ENCODE measurements at places on chromosomes 5 and 9. TPM values are rescaled to one million over a fixed set of nuclear protein-coding genes. Genes with fewer than 3 reads are reported as not detected.

- H3K4me3 ChIP-seq, result no peak overlapping the region
- no peaks in the 10 kb centered on the region for H3K36me3 ChIP-seq
- no peak overlapping the region for H3K27ac ChIP-seq
- H3K27me3 ChIP-seq, result no peaks in the 10 kb centered on the region
- H3K4me1 ChIP-seq, result no peaks in the 10 kb centered on the region
These were observed 771.6 kb upstream of the ZNF608 start for GRCh38 chr5:125517973-125518550.

- H3K36me3 ChIP-seq, result no peaks in the 10 kb centered on the region
- no peaks in the 10 kb centered on the region for H3K27me3 ChIP-seq
- H3K4me1 ChIP-seq, result no peaks in the 10 kb centered on the region
- no peak overlapping the region for H3K4me3 ChIP-seq
These were observed 22.8 kb upstream of the SCGB3A2 start for GRCh38 chr5:147855774-147856069.

DNA sequence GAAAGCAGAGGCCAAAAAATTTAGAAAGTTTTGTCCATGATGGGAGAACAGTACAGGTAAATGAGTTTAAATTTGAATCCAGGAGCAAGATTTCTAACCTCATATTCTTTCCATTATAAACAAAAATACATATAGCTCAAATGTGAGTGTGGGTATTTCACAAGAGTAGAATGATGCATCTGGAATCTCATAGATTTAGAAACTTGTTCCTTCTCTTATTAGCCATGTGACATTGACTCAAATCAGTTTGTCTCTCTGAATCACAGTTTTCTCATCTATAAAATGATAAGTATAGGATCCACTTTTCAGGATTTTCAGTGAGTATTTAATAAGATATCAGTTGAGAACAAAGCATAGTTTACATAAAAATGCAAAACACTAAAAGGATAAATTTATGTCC, 436.3 kb upstream of the PAPPA start:
- H3K4me1 ChIP-seq, result no peaks in the 10 kb centered on the region
- H3K27ac ChIP-seq, result no peak overlapping the region
- no peaks in the 10 kb centered on the region for H3K36me3 ChIP-seq
- H3K27me3 ChIP-seq, result no peaks in the 10 kb centered on the region
- DNase-seq, result no peak

GRCh38 chr5:60765019-60765709, 65.2 kb upstream of the DEPDC1B start:
- no peak for DNase-seq
- H3K4me1 ChIP-seq, result no peaks in the 10 kb centered on the region
- no peak overlapping the region for H3K4me3 ChIP-seq
- peaks cover 9% of the 10 kb centered on the region for H3K36me3 ChIP-seq
- H3K27me3 ChIP-seq, result no peaks in the 10 kb centered on the region

GRCh38 chr9:76374783-76375559, 19.3 kb downstream of the RFK start:
- peak; percentile 97 for DNase-seq
- H3K27ac ChIP-seq, result peak overlapping the region; percentile 38
- H3K4me3 ChIP-seq, result no peak overlapping the region
- no peaks in the 10 kb centered on the region for H3K36me3 ChIP-seq
- H3K27me3 ChIP-seq, result no peaks in the 10 kb centered on the region
- peaks cover 9% of the 10 kb centered on the region for H3K4me1 ChIP-seq

GRCh38 chr9:19471737-19472648, 63.2 kb downstream of the ACER2 start:
- H3K27me3 ChIP-seq, result no peaks in the 10 kb centered on the region
- peak; percentile 39 for DNase-seq
- no peak overlapping the region for H3K4me3 ChIP-seq
- H3K4me1 ChIP-seq, result peaks cover 3% of the 10 kb centered on the region
- no peaks in the 10 kb centered on the region for H3K36me3 ChIP-seq
- no peak overlapping the region for H3K27ac ChIP-seq

GRCh38 chr5:79938468-79938867, 52.6 kb downstream of the MTX3 start:
- no peak for DNase-seq
- H3K27ac ChIP-seq, result no peak overlapping the region
- H3K4me1 ChIP-seq, result no peaks in the 10 kb centered on the region
- no peak overlapping the region for H3K4me3 ChIP-seq

GRCh38 chr9:6565312-6565711, 80.2 kb downstream of the GLDC start:
- H3K27me3 ChIP-seq, result no peaks in the 10 kb centered on the region
- H3K36me3 ChIP-seq, result no peaks in the 10 kb centered on the region
- no peak overlapping the region for H3K4me3 ChIP-seq
- no peak overlapping the region for H3K27ac ChIP-seq
- H3K4me1 ChIP-seq, result no peaks in the 10 kb centered on the region
- DNase-seq, result no peak

- peak; percentile 8 for DNase-seq
- no peaks in the 10 kb centered on the region for H3K4me1 ChIP-seq
- no peaks in the 10 kb centered on the region for H3K36me3 ChIP-seq
These were observed 47.0 kb downstream of the KCNV2 start for GRCh38 chr9:2764353-2764752.

DNA sequence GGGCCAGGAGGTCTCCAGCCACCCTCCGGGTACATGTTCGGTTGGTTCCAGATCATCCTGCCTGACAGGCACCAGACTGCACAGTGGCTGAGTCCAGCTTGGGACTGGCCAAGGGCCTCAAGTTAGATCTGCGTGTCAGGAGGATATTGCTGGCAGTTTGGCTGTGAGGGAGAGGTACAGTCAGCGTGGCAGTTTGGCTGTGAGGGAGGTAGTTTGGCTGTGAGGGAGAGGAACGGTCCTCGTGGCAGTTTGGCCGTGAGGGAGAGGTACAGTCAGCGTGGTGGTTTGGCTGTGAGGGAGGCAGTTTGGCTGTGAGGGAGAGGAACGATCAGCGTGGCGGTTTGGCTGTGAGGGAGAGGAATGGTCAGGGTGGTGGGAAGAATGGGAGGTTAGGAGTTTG, 39.0 kb downstream of the CACNA1B start:
- H3K36me3 ChIP-seq, result no peaks in the 10 kb centered on the region
- H3K27ac ChIP-seq, result no peak overlapping the region
- H3K4me1 ChIP-seq, result no peaks in the 10 kb centered on the region

GRCh38 chr5:148685520-148686134, 31.3 kb upstream of the HTR4 start:
- H3K27ac ChIP-seq, result no peak overlapping the region
- no peak overlapping the region for H3K4me3 ChIP-seq
- H3K36me3 ChIP-seq, result no peaks in the 10 kb centered on the region
- no peaks in the 10 kb centered on the region for H3K27me3 ChIP-seq

DNA sequence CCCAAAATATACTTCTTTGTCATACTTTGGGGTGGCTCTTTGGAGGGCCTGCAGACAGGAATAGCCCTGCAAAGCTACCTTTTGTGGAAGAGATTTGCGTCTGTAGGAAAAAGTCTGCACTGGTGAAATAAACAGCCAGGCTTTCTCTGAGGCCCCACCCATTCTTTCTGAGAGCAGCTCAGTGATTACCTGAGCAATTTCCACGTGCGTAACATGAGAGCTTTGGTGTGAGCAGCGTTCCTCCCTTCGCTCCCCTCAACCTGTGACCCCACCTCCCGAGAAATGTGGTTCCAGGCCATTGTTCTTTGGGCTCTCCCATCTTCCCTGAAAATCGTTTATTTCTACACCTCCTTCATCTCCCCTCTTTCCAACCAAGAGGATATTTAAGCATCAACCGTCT, 23.8 kb upstream of the FBP1 start:
- H3K36me3 ChIP-seq, result no peaks in the 10 kb centered on the region
- no peaks in the 10 kb centered on the region for H3K27me3 ChIP-seq
- H3K27ac ChIP-seq, result peak overlapping the region; percentile 55

DNA sequence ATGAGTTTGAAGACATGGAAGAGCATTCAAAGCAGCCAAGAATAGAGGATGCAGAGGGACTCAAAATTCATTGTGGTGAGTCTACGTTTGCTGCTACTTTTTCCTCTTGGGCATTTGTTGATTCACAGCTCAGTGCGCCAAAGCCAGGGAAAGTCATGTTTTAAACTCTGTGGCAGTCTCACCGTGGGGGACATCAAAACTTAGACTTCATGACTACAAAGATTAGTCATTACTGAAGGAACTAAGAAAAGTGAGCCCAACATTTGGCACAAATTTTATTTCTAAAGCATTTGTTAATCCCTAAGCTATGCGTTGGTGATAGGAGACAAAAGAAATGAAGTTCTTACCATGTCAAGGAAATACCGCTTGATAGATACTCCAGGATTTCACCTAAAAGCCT, 73.7 kb upstream of the MTAP start:
- no peak overlapping the region for H3K4me3 ChIP-seq
- H3K4me1 ChIP-seq, result no peaks in the 10 kb centered on the region
- H3K27ac ChIP-seq, result no peak overlapping the region
- no peaks in the 10 kb centered on the region for H3K36me3 ChIP-seq
- no peak for DNase-seq
- H3K27me3 ChIP-seq, result no peaks in the 10 kb centered on the region

DNA sequence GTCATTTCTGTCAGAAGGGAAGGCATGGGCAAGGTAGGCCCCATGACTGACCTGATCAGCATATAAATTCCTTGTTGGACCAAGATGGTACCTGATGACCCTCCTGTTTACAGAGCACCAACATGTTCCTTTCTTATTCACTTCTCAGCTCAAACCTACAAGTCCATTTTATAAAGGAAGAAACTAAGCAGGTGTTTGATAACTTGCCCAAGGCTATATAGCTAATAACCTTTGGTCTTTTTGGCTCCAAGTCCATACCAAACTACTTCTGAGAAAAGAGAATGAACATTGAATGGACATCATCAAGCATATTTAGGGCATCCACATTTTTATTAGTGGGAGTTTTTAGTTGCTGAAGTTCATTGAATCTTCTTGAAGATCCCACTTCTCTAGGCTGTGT, 125.2 kb downstream of the GALNT10 start:
- no peak for DNase-seq
- H3K36me3 ChIP-seq, result no peaks in the 10 kb centered on the region
- no peak overlapping the region for H3K4me3 ChIP-seq
- no peaks in the 10 kb centered on the region for H3K4me1 ChIP-seq
- H3K27me3 ChIP-seq, result no peaks in the 10 kb centered on the region
- no peak overlapping the region for H3K27ac ChIP-seq

- no peak overlapping the region for H3K27ac ChIP-seq
- no peaks in the 10 kb centered on the region for H3K4me1 ChIP-seq
- DNase-seq, result no peak
- no peaks in the 10 kb centered on the region for H3K27me3 ChIP-seq
- no peak overlapping the region for H3K4me3 ChIP-seq
These were observed 112.2 kb upstream of the NUDT12 start for GRCh38 chr5:103674739-103675138.

DNA sequence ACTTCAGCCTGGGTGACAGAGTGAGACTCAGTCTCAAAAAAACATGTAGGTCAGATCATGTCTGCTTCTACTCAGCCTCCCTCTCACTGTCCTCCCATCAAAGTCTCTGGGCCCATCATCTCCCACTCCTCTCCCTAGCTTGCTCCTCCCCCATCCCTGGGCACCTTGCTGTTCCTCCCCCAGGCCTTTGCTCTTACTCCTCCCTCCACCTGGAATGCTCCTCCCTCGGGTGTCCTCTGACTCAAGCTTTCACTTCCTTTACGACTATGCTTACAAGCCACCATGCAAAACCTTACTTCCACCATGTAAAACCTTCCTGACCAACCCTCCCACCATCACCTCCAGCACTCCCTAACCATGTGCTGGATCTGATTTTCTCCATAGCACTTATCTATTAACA, 51.5 kb downstream of the MTMR12 start:
- peaks cover 14% of the 10 kb centered on the region for H3K36me3 ChIP-seq
- no peak overlapping the region for H3K4me3 ChIP-seq
- H3K4me1 ChIP-seq, result no peaks in the 10 kb centered on the region
- no peak overlapping the region for H3K27ac ChIP-seq

DNA sequence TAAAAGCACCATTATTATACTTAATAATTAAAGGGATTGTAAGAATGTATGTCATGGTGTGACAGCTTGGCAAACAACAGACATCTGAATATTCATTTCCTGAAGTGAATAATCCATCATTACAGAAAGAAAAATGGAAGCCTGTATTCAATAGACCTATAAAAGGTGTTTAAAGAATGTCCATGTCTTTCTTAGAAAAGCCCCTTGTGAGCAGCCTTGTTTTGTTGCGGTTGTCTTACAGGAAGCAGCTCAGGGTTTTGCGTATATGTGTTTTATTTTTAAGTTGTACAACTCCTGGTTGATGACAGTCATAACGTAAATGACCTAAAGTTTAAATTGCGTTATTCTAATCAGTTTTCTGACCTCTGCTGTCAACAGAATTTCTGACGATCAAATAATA, 53.8 kb downstream of the CAST start:
- peaks cover 27% of the 10 kb centered on the region for H3K4me1 ChIP-seq
- no peak overlapping the region for H3K4me3 ChIP-seq
- DNase-seq, result peak; percentile 28
- H3K36me3 ChIP-seq, result no peaks in the 10 kb centered on the region

GRCh38 chr5:77425998-77426659, 66.0 kb downstream of the WDR41 start:
- H3K4me3 ChIP-seq, result no peak overlapping the region
- no peak overlapping the region for H3K27ac ChIP-seq
- no peaks in the 10 kb centered on the region for H3K27me3 ChIP-seq
- no peaks in the 10 kb centered on the region for H3K36me3 ChIP-seq
- no peak for DNase-seq

GRCh38 chr5:8693341-8693844, 824.4 kb downstream of the MTRR start:
- no peaks in the 10 kb centered on the region for H3K27me3 ChIP-seq
- H3K36me3 ChIP-seq, result no peaks in the 10 kb centered on the region
- H3K4me1 ChIP-seq, result no peaks in the 10 kb centered on the region
- no peak overlapping the region for H3K27ac ChIP-seq

- H3K27me3 ChIP-seq, result no peaks in the 10 kb centered on the region
- no peak overlapping the region for H3K4me3 ChIP-seq
- H3K4me1 ChIP-seq, result peaks cover 14% of the 10 kb centered on the region
- H3K36me3 ChIP-seq, result no peaks in the 10 kb centered on the region
- no peak overlapping the region for H3K27ac ChIP-seq
- no peak for DNase-seq
These were observed 295.9 kb upstream of the ZNF608 start for GRCh38 chr5:125042261-125042890.

GRCh38 chr5:54985301-54986268, at the start of gene ESM1:
TSS of gene ESM1 (minus strand) at chr5:54985593. CDS start at chr5:54985517, 76 bp downstream.
- H3K4me1 ChIP-seq, result no peaks in the 10 kb centered on the region
- no peak for DNase-seq
- no peak within 1 kb of the TSS for H3K27ac ChIP-seq
- H3K36me3 ChIP-seq, result no peaks in the 10 kb centered on the region
- no peak within 1 kb of the TSS for H3K4me3 ChIP-seq
- H3K27me3 ChIP-seq, result peaks cover 2% of the 10 kb centered on the region

GRCh38 chr9:14097215-14097614, 216.7 kb downstream of the NFIB start:
- no peak for DNase-seq
- no peak overlapping the region for H3K4me3 ChIP-seq
- H3K36me3 ChIP-seq, result no peaks in the 10 kb centered on the region
- H3K4me1 ChIP-seq, result no peaks in the 10 kb centered on the region

Gene ORM1
- polyA plus RNA-seq, result 1.3 TPM

Gene PDE6A
- 1.3 TPM for polyA plus RNA-seq

Gene PFN3
- polyA plus RNA-seq, result not detected

Gene GNA14
- polyA plus RNA-seq, result 1.7 TPM

Gene SPATA31A3
- not detected for polyA plus RNA-seq

Gene PDZD2
- polyA plus RNA-seq, result 3.7 TPM

Gene LHX3
- polyA plus RNA-seq, result not detected

Gene IFNA2
- polyA plus RNA-seq, result not detected

Gene DIPK1B
- 12.7 TPM for polyA plus RNA-seq

Gene DBH
- polyA plus RNA-seq, result 0.30 TPM

Gene OTULINL
- polyA plus RNA-seq, result 6.5 TPM

Gene FAM53C
- polyA plus RNA-seq, result 6.7 TPM
